ENCODE measurements at places on chromosomes 7 and 10.
A peak's percentile ranks its signal among the peaks of the same experiment; 100 is the strongest.

GRCh38 chr10:48509974-48510692 lies 94.7 kb downstream of the ARHGAP22 start:
- no peak for DNase-seq

- no peak for DNase-seq
Observed at GRCh38 chr7:83581667-83582435, 67.1 kb downstream of the SEMA3E start.

- no peak for DNase-seq
Observed at GRCh38 chr7:132865366-132866143, 216.3 kb downstream of the CHCHD3 start.

- no peak for DNase-seq
Observed at GRCh38 chr10:74135452-74135851, 15.2 kb downstream of the AP3M1 start.

DNA sequence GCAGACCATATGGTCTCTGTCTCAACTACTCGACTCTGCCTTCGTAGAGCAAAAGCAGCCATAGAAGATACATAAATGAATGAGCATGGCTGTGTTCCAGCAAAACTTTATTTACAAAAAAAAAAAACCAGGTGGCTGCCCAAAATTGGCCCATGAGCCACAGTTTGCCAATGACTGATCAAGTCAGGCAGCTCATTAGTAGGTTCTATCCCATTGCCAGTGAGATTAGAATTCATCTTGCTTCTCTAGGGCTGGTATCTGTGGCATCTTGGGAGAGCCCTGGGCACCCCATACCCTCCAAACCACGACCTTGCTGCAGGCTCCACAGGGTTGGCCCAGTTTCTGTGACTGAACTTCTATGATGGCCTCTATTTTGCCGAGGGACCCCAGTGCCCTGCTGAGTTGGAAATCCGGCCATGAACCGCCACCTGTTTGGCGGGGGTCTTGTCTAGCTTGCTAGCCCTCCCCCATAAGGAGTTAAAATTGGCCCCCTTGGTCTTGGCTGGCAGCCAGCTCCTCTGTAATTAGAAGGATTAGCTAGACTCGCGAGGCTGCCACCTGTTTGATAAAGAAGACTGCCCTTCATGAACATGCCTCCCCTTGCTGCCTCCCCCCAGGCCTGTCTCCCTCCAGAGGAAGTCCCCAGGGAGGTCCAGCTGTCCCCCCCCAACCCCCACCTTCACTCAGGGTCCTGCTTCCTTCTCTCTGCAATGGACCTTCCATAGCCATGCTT lies 83.9 kb downstream of the CHN2 start:
- DNase-seq = no peak

DNA sequence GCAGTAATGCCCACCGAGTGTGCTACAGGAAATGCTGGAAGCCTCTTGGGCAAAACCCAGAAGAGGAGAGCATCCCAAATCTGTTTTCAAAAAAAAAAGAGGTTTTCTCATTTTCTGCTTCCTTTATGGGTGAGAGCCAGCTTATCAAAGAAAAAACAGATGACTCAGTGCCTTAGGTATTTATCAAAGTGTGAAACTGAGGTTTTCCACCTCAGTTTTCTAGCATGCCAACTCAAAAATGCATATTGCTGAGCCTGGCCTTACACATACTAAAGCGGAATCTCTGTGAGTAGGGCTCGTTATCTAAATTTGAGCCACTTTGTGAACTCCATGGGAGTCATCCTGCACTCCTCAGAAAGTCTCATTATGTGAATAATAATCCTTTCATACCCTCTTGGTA lies 705.1 kb downstream of the SUGCT start:
- DNase-seq = no peak

DNA sequence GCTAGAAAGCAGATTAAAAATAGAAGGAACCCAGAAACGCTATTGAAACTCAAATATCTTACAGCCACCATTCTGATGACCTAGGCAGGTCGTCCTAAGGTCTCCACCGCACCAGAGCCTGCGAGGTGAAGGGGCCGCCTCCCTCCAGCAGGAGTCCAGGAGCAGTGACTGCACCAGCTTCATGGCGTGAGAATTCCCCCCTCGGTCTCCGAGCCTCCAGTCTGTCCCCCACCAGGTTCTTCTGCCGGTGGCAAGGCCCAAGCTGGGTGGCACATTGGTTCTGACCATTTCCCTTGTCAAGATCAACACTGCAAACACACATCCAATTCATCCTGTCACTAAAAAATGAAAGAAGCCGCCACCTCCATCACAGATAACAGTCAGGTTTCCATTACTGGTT lies 98.7 kb downstream of the DIP2C start:
- no peak for DNase-seq

DNA sequence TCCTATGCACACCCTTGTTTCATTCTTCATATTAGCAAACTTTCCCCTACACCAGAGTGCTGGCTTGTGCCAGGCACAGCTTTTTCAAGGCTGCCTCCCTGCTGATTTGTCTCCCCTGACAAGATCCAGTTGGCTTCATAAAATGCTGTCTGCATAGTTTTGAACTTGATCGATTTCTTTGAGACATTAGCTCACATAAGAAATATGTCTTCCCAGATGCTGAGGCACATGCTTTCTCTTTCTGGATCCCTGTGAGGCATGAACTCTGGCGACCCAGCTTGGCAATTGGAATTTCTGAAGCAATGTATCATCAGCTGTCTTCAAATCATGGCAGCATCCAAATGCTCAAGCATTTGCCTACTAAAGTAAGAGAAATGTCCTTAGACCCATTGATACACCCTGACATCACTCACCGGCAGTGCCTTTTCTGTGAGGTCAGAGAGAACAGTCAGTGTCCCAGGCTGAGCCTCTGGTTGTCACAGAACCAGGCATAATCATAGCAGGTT lies 616.4 kb upstream of the GHITM start:
- DNase-seq = no peak

GRCh38 chr10:10786109-10787090 lies 231.3 kb upstream of the CELF2 start:
- no peak for DNase-seq

GRCh38 chr7:88635149-88635548 lies 124.4 kb upstream of the ZNF804B start:
- no peak for DNase-seq

DNA sequence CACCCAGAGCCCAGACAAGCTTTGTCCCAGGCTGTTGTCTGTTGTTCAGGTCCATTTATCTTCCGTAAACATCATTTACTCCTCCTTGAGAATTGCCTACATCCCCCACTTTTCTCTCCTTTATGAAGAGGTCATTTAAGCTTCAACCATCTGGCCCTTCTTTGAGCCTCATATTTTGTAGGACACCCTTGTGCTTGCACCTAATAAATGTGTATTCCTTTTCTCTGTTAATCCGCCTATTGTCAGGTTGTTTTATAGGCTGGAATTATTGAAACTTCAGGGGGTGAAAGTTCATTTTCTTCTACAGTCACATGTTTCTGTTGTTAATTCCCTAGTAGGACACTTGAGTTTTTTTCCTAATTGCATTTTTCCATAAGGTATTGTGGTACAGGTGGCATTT lies 19.6 kb upstream of the CTTNBP2 start:
- DNase-seq = no peak

DNA sequence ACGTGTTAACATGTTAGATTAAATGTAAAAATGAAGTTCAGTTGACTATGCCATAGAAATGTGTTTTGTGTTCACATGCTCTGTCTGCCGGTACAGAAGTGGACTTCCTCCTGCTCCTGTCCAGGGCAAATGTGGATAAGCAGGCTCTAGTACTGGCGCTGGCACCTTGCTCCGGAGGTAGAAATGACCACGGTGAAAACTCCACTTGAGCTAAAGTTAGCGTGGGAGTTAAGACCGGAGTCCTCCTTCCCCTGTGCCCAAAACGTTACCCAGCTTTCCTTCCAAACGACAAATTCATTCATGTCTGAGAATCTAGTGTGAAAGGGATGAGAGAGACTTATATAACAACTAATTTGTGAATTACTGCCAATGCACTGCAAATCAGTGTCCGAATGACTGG lies 35.0 kb upstream of the ATP6V0A4 start:
- no peak for DNase-seq

GRCh38 chr7:158680754-158681153 lies 23.9 kb downstream of the NCAPG2 start:
- no peak for DNase-seq

GRCh38 chr7:44398511-44398911 lies 73.1 kb upstream of the CAMK2B start:
- no peak for DNase-seq

GRCh38 chr10:132383751-132384196 lies 13.2 kb upstream of the PWWP2B start:
- no peak for DNase-seq

- no peak for DNase-seq
Observed at GRCh38 chr10:5095687-5096086, 1.5 kb downstream of the AKR1C3 start.

DNA sequence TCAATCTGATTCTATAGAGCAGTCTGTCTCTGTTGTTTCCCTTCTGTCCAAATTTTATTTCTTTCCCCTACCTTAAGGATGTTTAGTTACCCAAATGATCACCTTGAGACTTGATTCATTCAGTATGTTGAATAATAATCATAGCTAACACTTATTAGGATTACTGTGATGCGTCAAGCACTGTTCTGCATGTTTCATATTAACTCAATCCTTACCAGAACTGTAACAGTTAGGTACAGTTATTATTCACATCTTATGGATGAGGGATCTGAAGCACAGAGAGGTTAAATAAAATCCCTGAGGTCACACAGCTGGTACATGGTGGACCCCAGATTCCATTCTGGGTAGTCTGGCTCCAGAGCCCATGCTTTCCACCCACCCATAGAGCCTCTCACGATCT lies 97.9 kb upstream of the SAMD8 start:
- DNase-seq = no peak

- no peak for DNase-seq
Observed at GRCh38 chr7:80847027-80847426, 71.8 kb downstream of the SEMA3C start.

GRCh38 chr10:122298598-122299301 lies 27.7 kb downstream of the BTBD16 start:
- peak; percentile 69 for DNase-seq

GRCh38 chr7:96430356-96430755 lies 108.5 kb upstream of the SLC25A13 start:
- DNase-seq = no peak

DNA sequence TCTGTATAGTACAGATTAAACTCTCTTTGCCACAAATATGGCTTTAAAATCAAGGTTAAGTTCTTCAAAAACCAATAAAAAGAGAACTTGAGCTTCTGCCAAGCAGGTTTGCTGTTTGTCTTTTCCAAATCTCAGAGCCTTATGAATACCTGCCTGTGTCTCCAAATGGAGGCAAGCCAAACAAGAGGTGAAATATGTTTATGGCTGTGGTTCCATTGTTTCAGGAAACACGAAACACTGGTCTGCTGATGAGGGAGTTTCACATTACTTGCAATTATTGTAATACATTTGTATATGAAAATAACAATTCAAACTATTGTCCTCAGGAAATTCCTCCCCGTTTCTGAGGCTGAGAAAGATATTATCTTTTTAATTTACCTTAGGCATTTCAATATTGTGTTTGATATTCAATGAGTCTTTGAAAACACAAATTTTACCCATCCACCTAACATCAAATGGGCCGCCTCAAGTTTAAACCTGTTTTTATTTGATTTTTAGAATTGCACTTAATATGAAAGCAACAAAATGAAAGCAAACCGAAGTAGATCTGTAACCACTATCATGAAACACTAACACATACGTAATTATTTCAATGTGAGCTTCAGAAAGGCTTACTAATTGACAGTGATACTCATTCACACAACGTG lies 359.3 kb downstream of the HGF start:
- DNase-seq = no peak

GRCh38 chr10:13659887-13660550 lies 73.3 kb downstream of the PRPF18 start:
- DNase-seq = peak; percentile 78

- DNase-seq = no peak
Observed at GRCh38 chr10:117550599-117551329, 8.2 kb downstream of the EMX2 start.

- DNase-seq = no peak
Observed at GRCh38 chr7:142471820-142472219, 214.0 kb upstream of the PRSS58 start.

- DNase-seq = no peak
Observed at GRCh38 chr7:103637726-103638125, 191.7 kb upstream of the SLC26A5 start.

- DNase-seq = no peak
Observed at GRCh38 chr10:4051641-4052151, 266.7 kb upstream of the KLF6 start.

DNA sequence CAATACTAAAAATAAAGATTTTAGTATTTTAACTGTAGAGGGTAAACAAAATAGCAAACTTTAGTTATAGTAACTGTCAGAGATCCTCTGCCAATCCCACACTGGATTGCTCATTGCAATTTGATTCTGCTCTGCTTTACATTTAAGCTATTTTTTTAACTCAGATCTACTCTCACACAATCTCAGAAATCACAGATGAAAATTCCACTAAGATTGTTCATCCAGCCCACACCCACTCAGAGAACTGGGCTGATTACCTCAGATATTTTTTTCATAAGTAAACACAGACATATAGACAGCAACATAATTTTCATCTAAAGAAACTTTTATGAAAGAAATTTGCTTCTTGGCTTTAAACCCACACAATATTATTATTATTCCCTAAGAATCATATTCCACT lies 7.0 kb downstream of the OSBPL3 start:
- no peak for DNase-seq

- no peak for DNase-seq
Observed at GRCh38 chr10:88073682-88074081, 210.3 kb downstream of the PTEN start.

GRCh38 chr10:78623578-78624215 lies 445.1 kb upstream of the ZMIZ1 start:
- no peak for DNase-seq
